ENCODE measurements at places on chromosomes 6 and 20.
A peak's percentile ranks its signal among the peaks of the same experiment; 100 is the strongest.

DNA sequence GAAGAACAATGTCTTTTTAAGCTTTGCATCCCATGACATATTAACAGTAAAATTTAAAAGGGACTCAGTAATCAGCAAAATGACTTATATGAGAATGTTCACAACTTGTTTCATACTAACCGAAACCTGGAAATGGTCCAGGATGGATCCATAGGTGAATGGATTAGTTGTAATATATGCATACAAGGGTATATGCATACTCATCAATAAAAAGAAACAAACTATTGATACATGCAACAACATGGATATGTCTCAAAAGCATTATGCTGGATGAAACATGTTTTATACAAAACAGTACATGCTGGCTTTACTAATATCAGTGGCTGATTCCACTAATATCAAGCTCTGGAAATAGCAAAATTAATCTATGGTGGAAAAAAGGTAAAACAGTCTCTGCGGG, 108.5 kb upstream of the HIVEP1 start:
- no peak for DNase-seq

DNA sequence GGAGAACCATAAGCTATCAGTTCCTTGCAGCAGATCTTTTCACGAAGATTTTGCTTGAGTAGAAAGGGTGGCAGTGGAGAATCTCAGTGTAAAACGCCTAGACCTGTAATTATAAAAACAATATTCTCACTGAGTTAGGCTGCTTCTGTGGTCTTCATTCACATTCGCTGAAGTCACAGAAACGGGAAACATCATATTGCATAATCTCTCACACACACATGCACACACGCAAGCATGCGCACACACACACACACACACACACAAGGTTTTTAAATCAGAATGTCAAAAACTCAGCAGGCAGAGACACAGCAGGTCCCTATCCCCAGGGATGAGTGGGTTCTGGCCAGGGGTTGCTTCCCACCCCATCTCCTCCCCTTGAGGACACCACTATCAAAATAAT, 175.5 kb downstream of the ATXN1 start:
- DNase-seq = no peak

DNA sequence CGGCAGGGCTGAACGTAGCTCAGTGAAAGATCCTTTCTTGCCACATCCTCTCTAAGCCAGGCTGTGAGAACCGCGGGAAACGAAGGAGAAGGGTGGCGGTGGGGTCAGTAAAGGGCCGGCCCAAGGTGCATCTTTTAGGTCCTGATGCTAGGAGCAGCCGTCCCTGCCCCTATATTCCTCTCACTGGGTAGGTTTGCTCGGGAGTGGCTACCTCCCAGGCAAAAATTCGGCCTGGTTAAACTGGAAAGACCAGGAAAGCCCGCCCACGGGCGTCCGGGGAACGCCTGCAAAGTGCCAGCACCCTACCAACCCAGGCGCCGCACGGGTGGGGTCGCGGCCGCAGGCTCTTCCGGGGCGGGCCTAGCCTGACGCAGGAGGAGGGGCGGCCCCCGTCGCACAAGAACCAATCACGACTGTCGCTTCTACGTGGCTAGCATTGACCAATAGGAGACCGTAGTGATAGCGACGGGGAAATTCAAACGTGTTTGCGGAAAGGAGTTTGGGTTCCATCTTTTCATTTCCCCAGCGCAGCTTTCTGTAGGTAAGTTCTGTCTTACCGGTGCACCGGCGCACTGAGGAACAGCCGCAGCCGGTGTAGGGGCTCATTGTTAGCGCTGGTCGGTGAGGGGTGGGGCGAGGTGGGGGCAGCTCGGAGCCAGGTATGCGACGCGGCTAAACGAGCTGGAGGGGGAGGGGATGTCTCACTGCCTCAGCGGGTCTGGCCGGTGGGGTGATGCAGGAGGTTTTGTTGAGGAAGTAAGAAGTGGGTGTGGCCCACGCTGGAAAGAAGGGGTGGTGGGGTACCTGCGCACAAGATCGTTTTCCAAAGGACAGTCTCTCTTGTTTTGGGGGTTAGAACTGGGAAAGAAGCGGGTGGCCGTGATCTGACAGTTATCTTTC, at the start of gene TTK:
Gene TTK (plus strand): TSS at position 477 of the 900 bp plus-strand sequence. CDS start 1,195 bp downstream, outside the sequence.
- DNase-seq = peak; percentile 95

GRCh38 chr6:133394630-133395029, 153.5 kb downstream of the EYA4 start:
- no peak for DNase-seq

GRCh38 chr6:149821492-149821891, 42.7 kb downstream of the LRP11 start:
- no peak for DNase-seq

- no peak for DNase-seq
Observed at GRCh38 chr6:27775796-27776184, 136.4 kb downstream of the OR2B2 start.

DNA sequence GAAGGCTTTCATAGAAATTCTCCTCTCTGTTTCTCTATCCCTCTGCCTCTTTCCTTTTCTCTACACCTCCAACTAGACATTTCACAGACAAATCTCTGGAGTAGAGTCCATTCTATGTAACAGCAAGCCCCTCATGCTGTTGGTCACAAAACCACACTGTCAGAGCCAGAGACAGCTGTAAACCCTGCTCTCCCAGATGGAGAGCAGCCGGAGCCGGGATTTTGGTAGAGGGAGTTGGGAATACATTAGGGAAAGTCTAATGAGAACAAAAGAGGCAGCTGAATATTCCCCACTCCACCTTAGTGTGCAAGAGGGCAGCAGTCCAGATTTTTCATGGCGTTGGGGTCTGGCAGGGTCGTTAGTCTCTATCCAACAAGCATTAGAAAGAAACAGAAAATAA, 68.3 kb upstream of the EDN1 start:
- no peak for DNase-seq

DNA sequence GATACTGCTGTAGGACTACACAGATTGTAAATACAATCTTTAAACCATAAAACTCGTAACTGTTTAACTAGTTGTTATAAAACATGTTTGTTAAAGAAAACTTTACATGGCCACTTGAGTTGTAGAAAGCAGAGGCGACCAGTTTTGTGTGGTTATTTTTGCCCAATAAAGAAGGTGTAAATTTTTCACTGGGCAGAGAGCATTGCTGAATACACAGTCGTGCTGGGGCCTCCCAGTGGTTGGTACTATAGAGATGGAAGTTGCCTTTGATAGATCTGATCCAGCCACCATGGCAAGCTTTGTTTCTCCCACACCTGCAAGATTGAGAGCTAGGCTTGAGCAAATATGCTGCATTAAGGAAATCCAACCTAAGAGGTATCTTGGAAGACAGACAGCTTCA, 34.0 kb upstream of the YWHAB start:
- no peak for DNase-seq

DNA sequence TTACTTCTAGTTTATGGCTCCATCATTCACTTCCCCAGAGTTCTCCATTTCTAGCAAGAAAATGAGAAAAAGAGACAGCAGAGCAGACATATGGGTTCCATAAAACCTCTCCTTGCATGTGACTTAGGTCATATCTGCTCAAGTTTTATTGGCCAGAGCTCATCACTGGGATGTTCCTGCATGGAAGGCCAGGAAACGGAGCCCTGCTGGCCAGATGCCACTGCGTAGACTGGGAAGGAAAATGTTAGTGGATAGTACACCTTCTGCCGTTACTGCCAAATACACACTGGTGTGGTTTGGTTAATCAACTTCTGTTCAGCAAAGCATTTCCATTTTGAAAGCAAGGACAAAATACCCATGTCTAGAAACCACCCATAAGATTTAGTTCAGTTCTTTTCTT, 220.6 kb upstream of the TSHZ2 start:
- DNase-seq = no peak

DNA sequence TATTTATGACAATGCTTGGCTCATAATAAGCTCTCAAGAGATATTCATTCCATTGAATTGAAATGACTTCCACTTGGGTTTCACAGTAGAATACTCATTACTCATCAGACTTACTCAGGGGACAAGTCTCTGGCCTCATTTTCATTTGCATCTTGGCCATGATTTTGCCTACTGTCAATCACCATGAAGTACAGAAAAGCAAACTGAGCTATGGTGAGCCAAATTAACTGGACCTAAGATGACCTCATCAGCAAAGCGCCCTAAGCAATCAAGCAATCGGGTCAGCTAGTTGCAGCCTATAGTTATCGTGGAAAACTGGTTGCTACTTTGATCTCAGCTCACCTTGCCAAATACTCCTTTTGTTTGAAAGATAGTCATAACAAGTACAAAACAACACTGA, 494.7 kb upstream of the SLC35B3 start:
- DNase-seq = no peak

GRCh38 chr20:58659841-58660240, 8.8 kb downstream of the STX16 start:
- no peak for DNase-seq

DNA sequence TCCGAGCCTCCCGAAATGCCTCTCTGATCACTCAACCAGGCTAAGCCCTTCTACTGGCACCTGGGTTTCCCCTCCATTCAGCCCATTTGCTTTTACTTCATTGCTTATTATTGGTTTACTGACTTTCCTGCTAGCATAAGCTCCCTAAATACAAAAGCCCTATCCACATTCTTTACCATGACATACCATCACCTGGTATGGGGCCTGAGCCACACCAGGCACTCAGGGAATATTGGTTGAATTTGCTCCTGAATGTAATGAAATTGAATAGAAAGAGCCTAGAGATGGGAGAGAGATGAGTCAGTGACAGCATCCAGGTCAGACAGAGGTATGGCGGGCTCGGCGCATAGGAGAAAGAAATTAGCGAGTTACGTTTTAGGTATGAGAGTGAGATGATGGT, 120.0 kb downstream of the CD164 start:
- no peak for DNase-seq

- no peak for DNase-seq
Observed at GRCh38 chr20:6626805-6627204, 140.7 kb upstream of the BMP2 start.

- no peak for DNase-seq
Observed at GRCh38 chr20:48403167-48403761, 424.5 kb downstream of the PREX1 start.

GRCh38 chr6:21037453-21037852, 503.2 kb downstream of the CDKAL1 start:
- DNase-seq = no peak

DNA sequence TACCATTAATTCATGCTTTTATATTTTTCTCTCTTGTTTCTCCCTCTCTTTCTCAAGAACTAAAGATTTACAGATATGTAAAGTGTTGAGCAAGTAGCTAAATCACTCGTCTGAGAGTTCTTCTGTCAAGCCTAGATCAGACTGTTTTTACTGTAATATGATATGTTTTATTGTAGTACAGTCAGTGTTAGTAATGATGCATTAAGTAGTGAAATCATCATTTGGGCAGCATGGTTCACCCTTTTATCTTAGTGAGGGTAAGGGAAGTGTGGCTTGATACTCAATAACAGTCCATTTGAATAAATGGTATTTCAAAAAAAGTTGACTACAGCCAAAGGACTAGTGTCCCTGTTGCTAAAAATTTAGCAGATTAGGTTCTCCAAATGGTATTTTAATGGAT, 9.2 kb downstream of the CYB5R4 start:
- no peak for DNase-seq

DNA sequence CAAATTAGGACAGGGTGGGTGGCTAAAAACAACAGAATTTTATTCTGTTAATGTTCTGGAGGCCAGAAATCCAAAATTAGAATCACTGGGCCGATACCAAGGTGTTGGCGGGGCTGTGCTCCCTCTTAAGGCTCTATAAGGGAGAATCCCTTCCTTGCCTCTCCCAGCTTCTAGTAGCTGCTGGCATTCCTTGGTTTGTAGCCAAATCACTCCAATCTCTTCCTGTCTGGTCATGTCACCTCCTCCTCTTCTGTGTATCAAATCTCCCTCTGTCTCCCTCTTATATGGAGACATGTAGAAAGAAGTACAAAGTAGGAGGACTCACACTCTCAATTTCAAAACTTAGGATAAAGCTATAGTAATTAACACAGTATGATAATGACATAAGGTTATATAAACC, 102.9 kb upstream of the SIRPA start:
- DNase-seq = no peak

DNA sequence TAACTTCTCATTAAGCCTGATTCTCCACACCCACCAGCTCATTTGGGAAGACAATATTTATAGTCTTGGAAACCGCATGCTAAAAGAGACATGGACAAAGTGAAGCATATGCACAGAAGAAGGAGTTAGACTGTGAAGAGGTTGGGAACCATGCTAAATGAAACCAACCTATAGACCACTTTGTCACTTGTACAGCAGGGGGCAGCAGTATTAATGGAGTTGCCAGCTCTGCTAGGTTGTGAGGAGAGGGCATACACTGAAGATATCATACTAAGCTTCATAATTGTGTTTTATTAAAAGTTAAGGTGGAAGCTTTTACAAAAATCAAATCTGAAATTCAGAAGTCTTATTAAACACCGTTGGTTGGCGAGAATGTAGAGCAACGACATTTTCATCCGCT, 38.3 kb upstream of the HMGCLL1 start:
- DNase-seq = peak; percentile 5
